ENCODE measurements at places on chromosomes 1 and 21.
A peak's percentile ranks its signal among the peaks of the same experiment; 100 is the strongest.

DNA sequence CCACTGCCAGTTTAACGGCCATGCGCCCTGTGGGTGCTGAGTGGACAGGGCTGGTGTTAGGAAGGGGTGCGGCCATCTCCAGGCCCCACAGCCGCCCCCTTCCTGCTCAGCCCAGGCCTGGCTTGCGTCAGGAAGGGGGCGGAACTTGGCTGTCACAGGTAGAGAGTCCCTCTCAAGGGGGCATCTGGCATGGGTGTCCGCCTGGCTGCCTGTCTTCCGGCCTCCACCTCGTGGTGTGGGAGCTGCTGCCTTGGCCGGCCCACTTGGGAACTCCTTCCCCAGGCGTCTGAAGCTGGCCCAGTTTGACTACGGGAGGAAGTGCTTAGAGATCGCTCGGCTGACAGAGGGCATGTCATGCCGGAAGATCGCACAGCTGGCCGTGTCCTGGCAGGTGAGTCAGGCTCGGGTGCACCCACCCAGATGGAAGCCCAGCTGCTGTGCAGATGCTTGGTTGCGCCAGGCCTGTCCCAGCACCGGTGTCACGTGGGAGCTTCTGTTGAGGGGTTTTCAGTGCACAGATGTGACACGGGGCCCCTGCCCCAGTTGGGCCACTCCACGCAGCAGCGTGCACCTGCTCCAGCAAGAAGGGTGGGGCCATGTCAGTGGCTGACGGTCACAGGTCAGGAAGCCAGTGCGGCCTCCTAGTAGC is 9.1 kb upstream of the ATAD3B start:
- DNase-seq: peak; percentile 26

DNA sequence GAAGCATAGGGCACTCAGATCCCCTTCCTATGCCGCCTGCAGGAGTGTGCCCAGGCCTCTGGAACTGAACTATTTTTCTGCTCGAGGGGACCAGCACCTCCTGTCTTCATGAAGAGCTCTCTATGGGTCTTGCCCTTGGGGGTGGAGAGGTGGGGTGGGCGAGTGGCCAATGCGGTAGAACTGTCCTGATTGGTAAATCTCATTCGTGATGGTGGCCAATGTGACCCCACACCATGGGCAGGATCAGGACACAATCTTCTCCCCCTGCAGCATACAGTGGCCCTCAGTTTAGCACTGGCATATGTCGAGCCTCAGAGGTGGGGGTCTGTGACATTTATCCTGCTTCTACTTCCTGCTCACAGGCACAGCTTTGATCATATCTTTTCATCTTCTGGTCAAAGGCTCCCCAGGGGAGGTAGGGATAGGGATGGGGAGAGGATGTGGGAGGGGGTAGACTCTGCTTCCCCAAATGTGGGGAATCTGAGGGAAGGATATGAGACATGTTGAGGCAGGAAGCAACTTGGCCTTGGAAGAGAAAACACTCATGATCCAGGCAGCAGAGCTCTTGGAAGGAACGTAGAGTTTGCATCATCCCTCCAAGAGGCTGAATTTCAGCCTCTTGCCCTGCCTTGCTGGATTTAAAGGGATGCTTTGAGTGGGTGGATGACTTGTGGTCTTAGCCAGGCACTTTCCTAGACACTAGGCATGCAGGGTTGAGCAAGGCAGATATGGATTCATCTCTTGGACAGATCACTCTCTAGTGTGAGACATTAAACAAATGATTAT is 81.8 kb downstream of the LAMC2 start:
- no peak for DNase-seq

DNA sequence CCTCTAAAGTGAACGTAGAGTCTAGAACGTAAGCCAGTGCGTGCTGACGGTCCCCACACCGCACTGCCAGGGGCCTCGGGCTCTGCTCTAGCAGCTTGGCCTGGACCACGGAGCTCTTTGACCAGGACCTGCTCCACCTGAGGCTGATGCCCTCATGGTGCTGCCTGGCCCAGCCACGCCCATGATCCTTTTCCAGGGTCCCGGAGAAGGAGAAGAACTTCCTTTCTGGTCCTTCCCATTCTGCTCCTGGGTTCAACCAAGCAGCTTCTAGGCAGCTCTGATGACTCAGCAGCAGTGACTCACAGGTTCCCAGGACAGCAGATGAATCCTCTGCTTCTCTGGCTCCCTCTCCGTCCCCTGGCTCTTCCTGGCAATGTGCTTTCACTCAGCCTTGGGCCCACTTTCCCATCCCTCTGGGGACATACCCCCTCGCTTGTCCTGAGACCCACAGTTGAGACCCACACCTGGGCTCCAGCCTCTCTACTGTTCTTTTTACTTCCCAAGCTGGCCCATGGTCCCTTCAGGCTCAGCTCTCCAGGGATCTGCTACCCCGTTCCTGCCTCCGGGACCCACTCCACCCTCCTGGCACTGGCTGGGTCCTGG is 246.3 kb upstream of the RAB4A start:
- DNase-seq: no peak

DNA sequence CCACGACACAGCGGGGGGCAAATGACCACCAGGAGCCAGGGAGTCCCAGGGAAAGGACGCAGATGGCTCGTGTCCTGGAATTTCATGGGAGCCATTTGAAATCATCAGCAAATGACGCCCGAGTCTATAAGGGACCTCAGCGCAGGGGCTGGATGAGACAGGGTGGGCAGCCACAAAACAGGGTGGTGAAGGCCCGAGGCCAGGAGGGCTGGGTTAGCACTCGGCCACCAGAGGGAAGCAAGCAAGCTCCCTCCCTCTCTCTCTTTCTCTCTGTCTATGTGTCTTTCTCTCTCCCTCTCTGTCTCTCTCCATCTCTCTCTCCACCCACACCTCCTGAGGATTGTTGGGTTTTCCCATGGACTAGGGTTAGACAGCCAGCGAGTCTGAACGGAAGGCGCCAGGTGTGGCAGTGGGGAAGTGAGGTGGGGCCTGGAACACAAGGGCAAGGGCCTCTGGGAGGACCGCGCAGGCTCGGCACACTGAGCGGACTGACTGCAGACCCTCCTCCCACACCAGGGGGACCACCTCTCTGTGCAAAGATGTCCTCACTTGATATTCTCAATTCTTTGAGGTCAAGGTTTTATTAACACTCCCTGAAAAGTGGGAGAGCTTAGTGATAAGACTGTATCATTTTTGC is 73.8 kb upstream of the TMPRSS2 start:
- no peak for DNase-seq

DNA sequence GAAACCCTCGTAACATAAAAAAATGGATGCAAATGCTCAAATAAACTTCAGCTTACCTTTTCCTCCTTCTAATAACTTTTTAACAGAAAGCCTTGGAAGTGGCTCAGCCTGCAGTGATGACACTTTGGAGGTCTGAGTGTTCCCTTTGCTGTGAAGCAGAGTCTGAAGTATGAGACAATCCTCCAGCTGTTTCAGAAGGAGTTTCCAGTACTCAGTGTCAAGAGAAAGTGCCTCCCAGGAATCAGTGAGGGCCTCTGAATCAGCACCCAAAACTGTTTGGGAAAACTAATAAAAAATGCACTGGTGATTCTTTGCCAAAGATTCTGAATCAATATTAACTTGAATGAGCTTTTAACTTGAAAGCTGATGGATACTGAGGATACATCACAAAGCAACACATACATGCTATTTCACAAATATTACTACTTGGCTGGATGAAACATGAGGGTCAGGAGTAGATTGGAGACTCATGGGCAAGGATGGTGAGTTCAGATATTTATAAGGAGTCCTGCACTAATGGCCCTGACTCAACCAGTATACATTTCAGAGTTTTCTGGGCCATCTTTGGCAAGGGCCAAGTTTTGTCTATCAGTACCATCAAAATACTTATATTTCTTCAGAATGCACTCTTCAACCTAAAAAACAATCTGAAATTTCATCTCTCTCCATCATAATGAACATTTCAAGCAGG is 77.0 kb downstream of the IARS2 start:
- no peak for DNase-seq

DNA sequence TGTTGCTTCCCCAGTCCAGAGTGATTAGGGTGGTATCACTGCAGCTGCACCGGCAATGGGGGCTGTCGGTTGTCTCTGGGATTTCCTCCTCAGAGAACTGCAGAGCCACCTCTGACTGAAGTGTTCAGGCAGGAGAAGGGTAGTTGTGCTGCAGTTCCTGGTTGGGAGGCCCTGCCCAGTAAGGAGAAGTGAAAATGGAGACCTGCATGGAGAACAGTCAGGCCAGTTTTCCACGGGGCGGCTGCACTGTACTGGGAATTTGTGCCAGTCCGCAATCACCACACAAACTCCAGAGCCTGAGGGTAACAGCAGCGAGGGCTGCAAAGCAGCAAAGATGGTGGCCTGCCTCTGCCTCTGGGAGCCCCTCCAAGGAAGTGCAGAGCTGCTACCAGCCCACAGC is 58.1 kb upstream of the CCDC190 start:
- DNase-seq: no peak

DNA sequence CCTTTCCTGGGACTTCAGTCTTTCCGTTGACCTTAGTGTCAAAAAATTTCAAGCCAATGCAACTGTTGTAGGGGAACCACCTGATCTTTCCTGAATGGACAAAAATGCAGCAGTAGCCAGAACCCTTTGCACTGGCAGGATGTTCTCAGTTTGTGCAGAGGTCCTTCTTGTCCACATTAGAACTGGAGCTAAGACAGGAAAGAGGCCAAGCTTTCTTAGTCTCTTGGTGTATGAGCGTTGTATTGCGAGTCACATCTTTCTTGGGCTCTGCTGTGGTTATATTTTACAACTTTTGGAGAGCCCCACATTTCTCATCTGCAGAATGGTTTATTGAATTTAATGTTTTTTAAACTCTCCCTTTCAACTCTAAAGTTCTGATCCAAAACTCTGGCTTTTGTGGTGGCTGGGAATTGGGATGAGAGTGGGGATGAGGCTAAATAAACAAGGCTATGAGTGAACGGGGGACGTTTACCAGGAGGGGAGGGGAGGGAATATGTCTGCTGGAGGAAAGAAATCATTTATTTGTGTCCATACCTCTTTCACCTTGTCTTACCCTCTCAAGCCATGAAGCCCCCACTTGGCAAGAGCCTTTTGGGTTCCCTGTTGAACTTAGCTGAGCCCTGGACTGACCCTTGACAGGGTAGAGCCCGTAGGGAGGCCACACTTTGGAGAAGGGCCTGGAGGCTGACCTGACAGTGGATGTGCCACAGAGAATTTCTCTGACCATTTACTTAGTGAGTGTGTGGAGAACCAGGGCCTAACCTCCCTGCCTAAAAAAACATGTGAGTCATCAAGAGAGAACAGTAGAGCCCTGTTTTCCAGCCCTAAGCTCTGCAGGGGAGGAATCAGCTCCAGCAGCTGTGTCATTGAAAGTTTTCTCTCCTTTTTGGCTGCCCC is 586 bp downstream of the CHI3L2 start:
- DNase-seq: peak; percentile 37

DNA sequence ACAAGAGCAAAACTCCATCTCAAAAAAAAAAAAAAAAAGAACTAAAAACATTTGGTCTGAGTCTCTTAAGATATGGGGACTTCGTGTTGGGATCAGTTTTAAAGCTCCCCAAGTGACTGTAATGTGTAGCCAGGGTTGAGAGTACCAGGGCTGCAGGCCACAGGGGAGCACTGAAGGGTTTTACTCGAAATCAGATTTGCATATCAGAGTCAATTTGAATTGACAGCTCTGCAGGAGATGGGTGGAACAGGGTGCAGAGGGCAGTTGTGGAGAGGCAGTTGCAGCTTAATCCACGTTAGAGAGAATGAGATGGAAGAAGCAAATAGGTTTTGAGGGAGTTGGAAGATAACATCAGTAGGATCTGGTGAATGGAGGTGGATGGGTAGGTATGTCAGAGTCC is 20.6 kb upstream of the ELOA start:
- no peak for DNase-seq

GRCh38 chr1:178629252-178630154 is 95.5 kb upstream of the RALGPS2 start:
- no peak for DNase-seq

DNA sequence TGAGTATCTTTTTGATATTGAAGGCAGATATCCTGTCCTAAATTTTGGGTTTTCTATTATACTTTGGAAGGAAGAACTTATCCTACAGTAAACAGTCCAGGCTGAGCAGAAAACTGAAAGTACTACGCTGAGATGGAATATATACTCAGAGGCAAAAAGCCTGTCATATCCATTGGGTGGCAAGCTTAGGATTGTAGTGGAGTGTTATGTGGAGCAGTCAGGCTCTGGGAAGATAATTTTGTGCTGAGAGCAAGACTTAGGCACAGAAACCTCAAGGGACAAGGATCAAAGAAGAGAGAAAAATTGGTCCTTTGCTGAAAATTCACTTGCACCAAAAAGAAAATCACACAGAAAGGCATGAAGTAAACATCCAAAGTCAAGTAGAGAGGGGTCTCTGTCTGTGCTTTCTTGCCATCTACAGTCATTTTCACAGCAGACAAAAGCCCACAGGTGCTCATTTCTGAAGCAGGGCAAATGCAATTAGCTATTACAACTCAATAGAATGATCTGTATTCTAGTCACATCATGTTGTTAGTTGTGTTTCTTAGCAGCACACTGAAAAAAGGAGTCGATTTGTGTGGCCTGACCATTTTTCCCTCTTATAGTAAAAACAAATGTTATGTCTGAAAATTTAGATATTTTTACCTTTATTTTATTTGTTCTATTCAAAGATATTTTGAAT is 38.5 kb downstream of the CRB1 start:
- DNase-seq: no peak

DNA sequence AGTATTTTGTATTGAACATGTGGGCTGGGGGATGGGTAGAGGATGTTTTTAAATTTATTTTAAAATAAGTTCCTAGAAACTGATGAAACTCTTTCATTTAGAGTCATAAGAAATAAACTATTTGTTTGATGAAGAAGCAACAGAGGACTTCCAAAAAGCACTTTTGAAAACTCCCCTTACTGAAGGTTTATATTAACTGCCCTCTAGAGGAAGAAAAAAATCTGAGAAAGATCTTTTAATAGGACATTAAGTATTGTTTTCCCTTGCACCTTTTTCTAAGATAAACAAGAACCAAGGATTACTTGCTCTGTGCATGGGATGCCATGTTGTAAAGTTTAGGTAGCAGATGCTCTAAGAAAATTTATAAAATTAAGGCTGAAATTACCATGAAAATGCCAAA is 14.1 kb downstream of the DISP1 start:
- no peak for DNase-seq

- DNase-seq: no peak
Observed at GRCh38 chr1:114691061-114691460, 4.3 kb downstream of the AMPD1 start.

- DNase-seq: no peak
Observed at GRCh38 chr1:168755800-168756418, 26.9 kb upstream of the DPT start.

Measured in CD4-positive, alpha-beta T cell treated with Interleukin-17A for 4 hours (primary cell).